ENCODE measurements at places on chromosomes 5 and 9.

- DNase-seq, result no peak
These were observed 8.6 kb upstream of the PCDHB1 start for GRCh38 chr5:141042555-141042954.

GRCh38 chr5:163908253-163908652 is 402.8 kb downstream of the MAT2B start:
- no peak for DNase-seq

DNA sequence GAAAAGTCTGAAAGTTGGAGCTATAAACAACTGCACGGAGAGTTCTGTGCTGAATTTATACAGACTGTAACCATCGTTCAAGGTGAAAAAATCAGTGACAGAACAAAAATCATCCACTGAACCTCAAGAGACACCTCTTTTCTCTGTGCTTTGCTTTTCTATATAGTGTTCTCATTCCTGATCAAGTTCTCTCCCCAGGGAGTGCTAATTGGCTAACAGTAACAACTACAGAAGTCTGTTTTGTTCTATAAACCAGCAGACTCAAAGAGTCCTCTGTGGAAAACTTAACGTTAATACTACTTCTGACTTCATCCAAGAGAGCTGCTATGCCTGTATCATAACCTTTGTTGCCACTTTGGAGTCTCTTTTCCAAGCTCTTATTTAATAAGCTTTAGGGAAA is 1388.3 kb upstream of the C9orf72 start:
- DNase-seq, result no peak

GRCh38 chr5:151234476-151235238 is 10.8 kb upstream of the CCDC69 start:
- DNase-seq, result no peak

- no peak for DNase-seq
These were observed 111.6 kb downstream of the SREK1 start for GRCh38 chr5:66255714-66256113.

DNA sequence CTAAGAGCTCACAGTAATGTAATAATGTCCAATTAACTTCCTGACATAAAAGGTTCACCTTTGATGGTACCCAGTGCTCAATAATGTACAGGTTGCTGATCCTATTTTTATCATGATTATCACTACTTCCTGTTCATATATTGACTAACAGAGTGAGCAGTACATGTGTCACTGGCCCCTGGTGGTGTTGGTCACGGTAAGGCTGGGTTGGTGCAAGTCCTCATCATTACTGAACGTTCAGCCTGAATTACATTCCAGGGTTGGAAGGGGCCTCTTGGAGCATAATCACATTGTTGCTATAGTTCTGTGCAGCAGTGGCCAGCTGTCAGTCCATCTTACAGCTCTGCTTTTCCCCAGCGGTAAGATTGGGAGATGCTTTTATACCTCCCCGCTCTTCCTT is 24.2 kb upstream of the CKMT2 start:
- DNase-seq, result no peak

- DNase-seq, result no peak
These were observed 63.3 kb downstream of the TMEM38B start for GRCh38 chr9:105757496-105758251.

DNA sequence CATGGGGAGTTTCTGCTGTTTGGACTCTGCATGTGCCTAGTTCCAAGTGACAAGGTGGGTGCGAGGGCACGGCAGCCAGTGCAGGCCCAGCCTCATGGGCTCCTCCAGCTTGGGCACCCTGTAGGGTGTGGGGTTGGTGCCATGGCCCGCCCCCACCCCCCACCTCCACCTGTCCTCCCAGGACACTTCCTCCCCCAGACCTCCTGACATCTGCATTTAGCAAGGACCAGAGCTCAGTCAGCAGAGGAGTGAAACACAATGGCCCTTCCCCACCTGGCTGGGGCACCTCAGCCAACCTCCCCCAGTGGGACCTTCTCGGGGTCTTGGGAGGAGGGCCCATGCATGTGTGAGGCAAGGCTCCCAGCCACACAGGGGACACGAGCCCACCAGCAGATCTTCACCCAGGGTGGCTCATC is 1.9 kb upstream of the NKD2 start:
- no peak for DNase-seq

DNA sequence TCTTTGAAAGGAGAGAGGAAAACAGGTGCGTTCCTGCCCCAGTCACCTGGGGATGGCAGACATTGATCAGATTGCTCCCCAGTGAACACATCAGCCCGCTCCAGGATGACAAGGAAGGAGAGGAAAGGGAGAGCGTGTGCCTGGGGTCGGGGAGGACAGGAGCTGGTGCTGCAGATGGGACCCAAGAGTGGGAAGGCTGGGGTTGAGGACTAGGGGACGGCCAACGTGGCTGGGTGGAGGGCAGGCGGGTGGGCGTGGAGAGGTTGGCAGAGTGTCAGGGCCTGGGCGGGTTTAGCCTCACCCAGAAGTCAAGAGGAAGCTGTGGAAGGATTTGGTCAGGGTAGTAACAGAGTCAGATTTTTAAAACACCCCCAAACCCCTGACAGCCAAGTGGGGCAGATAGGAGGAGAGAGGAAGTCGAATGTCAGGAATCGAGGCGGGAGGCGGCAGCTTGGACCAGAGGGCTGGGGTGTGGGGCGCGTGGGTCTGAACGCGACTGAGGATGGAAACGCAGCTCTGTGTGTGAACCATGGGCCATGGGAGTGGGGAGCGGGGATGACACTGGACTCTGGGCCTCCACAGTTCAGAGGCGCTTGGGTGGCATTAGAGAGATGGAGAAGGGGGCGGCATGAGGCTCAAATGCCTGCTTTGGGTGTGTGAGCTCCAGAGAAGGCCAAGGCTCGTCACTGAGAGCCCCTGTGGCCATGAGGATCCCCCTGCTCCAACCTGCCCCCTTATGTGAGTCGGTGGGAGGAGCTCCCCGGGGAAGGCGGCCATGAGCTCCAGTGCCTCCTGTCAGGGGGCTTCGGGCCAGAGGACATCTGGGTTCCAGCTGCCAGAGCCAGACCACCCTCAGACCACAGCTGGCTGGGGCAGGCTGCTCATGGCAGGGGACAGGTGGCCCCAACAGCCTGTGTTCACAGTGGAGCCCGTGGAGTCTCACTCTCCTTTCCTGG is 24.6 kb downstream of the LAMC3 start:
- DNase-seq, result no peak

DNA sequence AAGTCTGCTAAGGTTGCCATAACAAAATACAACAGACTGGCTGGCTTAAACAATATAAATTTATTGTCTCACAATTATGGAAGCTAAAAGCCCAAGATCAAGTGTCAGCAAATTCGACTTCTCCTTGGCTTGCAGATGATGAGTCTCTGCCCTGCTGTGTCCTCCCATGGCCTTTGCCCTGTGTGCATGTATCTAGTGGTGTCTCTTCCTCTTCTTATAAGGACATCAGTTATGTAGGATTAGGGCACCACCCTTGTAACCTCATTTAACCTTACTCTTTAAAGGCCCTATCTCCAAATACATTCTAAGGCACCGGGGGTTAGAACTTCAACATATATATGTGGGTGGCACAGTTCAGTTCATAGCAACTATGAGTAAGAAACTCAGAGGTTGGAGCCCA is 157.9 kb upstream of the RASA1 start:
- no peak for DNase-seq

- no peak for DNase-seq
These were observed 385.1 kb upstream of the DAP start for GRCh38 chr5:11146171-11146570.

DNA sequence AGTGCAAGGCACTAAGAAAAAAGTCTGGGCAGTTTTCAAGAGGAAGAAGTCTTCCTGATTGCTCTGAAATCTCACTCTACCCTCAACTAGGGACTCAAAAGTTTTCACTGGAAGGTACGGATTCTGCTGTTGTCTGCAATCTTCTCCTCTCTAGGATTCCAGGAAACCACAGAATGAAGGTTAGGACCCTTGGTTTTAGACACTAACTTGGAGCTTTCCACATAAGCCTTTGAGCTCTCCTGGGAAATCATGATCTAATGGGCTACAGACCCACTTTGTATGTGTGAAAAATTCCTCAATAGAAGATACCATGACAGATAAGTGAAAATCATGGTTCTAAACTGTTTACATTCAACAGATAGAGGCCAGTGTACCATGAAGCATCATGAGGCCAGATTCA is 265.1 kb downstream of the PSAT1 start:
- no peak for DNase-seq

DNA sequence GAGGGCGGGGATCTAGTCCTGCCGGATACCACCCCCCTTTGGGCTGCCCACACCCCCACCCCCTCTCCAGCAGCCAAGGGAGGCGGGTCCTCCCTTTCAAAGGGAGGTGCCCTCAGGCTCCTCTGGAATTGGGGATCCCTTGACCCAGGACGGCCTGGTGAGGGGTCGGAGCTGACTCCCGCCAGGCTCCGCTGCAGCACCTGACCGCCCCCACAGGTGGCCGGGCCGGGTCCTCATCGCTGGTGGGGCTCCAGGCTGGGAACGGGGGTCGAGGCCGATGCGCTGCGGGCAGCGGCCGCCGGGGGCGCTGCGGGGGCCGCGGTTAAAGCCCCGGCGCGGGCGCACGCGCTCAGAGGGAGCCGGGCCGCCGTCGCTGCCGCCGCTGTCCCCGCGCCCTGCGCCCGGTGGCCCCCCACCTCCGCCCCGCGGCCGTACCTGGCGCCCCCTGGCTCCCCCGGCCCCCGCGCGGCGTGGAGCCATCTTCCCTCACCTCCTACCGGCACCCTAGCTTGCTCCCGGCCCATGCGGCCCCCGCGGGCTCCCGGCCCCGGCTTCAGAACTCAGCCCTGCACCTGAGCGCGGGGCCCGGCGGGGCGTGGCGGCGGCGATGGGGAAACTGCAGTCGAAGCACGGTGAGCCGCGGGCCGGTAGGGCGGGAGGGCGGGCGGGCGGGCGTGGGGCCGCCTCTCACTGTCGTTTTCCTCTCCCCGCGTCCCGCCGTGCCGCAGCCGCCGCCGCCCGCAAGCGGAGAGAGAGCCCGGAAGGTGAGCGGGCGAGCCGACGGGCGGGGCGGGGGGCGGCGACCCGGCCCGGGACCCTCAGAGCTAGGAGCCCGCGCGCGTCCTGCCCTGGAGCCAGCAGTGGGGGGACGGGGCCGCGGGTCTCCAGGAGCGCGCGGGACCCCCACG is at the start of gene NKD2:
TSS of gene NKD2 (plus strand) at position 352 of the 908 bp plus-strand sequence. CDS start at position 608, 256 bp downstream.
- no peak for DNase-seq

DNA sequence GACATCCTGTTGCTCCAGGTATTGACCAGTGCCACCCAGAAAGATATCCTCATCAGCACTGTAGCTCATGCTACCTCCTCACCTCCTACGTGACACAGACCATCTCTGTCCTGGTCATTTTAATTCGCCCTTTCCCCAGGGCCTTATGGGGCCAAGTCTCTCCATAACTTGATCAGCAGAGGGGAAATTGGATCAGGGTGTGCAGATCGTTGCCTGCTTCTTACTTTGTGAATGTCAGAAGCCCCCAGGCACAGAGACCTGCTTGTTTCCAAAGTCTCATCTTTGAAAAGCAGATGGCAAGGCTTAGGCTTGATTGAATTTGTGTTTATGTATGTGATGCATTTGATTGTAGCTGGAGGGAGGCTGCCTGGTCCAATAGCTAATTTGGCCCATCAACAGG is 8.8 kb upstream of the DBH start:
- no peak for DNase-seq

DNA sequence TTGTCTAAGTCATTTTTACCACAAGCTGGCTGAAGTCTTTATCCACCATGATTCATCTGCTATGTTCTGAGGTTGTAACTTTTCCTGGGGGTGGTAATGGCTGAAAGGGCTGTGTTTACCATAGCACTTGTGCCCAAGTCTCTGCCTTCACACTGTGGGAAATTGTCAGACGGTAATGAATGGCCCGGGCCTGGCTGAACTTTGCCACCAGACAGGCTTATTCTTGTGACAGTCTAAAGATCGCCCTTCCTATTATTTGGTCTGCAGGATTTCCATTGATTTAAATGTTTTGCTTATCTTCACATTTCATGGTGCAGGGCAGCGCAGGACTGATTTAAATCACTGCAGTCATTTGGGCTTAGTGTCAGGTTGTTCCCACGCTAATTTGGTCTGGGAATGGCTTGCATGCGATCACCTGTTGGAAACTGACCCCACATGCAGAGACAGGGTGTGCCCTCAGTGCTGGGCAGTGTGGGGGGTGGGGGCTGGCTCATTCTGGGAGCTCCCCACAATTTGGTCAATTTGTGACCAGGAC is 109.3 kb upstream of the ICE1 start:
- DNase-seq, result no peak

GRCh38 chr9:114889802-114890224 is 40.6 kb downstream of the TNFSF8 start:
- no peak for DNase-seq

GRCh38 chr9:21381448-21382339 is 3.5 kb downstream of the IFNA2 start:
- DNase-seq, result no peak

DNA sequence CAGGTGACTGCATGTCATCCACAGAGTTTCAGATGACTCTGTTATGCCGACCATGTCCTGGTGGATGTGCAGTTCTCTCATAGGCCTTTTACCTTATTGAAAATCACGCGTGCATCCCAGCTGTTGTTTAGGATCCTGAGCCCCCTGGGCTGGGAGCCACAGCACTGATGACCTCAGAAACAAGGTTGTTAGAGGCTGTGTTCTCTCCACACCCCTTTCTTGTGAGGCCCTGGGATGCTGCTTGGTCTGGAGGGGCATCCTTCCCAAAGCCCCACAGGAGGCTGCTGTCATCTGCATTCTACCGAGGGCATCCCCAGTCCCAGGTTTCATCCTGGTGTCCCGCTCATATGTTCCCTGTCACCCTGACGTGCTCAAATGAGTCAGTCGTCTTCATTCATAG is 76.5 kb upstream of the IRX4 start:
- no peak for DNase-seq

DNA sequence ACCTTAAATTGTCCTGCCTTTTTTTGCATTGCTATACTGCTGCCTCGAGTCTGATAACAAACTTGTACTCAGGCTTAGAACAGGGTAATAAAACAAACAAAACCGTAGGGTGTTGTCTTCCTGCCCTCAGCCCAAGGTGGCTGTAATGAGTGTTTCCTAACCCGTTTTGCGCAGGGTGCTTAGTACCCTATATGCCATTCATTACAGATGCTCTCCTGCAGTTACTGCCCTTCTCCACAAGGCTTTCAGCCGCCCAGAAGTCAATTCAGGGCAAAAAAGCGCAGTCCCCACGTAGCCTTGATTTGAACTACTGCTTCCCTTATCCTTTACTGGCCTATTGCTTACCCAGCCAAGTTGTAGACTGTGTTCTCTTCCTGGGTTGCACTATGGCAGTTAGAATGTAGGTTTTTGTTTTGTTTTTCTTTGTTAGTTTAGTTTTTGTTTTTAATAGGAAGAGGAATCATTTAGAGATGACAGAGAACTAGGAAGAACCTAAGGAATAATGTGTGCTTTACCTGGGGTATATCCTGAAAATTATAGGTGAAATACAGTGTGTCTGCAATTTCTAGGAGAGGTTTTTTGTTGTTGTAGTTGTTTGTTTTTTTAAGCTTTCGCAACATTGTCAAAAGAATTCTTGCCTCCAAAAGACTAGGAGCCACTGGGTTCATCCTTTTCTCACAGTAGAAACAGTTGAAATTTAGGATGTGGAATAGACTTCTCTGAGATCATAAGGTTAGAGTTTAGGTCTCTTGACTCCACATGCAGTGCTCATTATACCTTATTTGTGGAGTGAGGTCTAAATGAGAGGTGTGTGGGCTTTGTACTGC is 1.3 kb downstream of the HMGXB3 start:
- peak; percentile 28 for DNase-seq

All from HS-5 (cell line).